GOT3 (cell line): ENCODE measurements at places on chromosomes 6 and 20.

GRCh38 chr20:37096415-37097041 is 731 bp upstream of the RBL1 start:
- DNase-seq = no peak

GRCh38 chr6:3644739-3645012 is 106.8 kb downstream of the PXDC1 start:
- no peak for DNase-seq

- no peak for DNase-seq
Measured at GRCh38 chr6:18596531-18596835, 209.3 kb downstream of the RNF144B start.

- no peak for DNase-seq
Measured at GRCh38 chr20:21027569-21027968, 78.6 kb downstream of the LINC00237 start.

DNA sequence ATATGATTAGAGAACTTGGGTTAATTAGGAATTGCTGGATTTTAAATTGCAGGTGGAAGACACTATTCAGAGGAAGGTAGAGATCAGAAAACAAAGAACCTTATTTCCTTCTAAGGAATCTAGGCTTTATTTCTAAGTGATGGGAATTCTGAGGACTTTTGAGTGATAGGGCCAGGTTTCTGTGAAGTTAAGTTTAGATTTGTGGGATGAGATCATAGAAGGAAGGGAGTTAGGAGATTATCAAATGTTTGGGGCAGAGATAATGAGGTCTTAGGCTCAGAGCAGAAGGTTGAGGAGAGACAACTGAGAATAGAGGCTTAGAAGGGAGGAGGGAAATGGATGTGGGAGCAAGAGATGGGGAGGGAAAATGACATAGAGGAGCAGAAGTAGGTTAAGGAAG is 109.7 kb upstream of the MMS22L start:
- DNase-seq = no peak

DNA sequence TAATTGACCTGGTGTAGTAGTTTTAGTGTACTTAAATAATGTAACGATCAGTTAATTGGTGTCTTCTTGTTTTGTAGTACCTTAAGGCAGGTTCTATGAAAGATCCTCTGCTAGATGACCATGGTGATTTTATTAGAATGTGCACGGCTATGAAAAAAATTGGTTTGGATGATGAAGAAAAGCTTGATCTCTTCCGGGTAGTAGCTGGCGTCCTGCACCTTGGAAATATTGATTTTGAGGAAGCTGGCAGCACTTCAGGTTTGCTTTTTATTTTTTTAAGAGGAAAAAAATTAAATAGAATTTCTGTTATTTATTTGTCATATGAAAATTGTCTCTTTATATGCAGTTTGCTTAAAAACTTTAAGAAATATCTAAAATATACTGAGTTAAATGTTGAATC is 99.2 kb downstream of the MYO6 start:
- DNase-seq = no peak

- DNase-seq = no peak
Measured at GRCh38 chr6:82924799-82925535, 140.7 kb downstream of the UBE3D start.
